ENCODE measurements at places on chromosomes 2 and 18. TPM values are rescaled to one million over a fixed set of nuclear protein-coding genes. Genes with fewer than 3 reads are reported as not detected.

GRCh38 chr2:103292573-103292972 is 530.7 kb downstream of the TMEM182 start:
- DNase-seq = no peak

DNA sequence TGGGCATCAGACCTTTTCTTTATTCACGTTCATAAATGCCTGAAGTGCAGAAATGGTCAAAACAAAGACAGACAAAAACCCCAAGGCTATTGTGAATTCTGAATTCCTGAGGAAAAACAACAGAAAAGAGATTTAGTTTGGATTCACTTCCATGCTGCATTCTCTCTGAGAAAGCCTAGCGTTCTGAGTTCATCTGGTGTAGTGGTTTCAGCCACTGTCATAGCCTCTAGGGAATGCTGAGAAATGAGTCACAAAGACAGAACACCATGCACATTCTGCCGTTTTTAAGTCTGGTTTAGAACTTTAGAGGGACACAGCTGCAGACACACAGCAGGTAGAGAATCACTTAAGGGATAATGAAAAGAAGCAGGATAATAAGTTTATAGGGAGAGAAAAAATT is 93.8 kb downstream of the LRP1B start:
- DNase-seq = no peak

- no peak for DNase-seq
Observed at GRCh38 chr2:108454440-108454839, 5.4 kb downstream of the GCC2 start.

DNA sequence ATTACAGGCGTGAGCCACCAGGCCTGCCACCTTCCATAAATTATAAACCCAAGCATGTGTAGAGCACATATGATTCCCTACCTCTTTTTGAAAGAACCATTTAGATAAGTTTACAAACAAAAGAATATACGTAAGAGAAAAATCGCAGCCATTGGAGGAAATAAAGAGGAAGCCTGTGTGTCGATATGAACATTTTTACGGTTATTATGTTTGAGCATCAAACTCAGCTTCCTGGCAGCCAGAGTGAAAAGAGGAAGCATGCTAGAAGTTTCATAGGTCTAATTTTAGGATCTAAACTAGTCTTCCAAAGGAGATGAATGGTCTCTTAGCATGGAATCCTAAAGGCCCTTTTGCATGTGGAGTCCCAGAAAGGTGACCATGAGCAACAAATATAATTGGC is 104.3 kb downstream of the PLB1 start:
- no peak for DNase-seq

GRCh38 chr18:986051-986450 is 81.4 kb downstream of the ADCYAP1 start:
- no peak for DNase-seq

DNA sequence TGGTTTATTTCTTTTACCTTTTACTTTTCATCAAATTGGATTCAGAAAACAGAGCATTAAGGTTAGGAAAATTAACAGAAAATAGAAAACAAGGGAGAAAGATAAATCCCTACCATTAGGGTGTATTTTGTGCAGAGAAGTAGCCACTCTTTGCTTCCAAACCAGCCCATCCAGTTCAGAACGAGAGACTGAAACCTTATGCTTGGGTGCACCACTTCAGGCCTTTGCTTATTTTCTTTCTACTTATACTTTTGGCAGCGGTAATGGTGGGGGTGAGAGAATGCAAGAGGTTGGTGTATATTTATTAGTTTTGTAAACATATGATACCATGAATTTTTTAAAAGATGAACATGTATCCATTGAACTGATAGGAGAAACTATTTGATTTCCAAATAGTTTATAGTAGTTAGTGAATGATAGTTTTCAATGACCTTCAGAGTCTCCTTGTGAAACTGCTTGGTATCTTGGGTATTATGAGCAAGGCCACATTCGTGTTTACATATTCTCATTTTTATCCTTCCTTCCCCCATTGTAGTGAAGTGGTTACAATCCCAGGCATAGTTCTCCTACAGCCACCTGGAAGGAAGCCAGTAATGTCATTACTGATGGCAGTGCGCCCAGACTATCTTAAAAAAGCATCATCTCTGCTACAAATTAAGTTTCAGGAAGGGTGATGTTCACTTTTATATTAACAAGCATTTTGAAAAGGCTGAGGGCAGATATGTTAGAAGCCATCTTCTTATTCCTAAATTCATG is 60.8 kb downstream of the MFSD6 start:
- peak; percentile 72 for DNase-seq

DNA sequence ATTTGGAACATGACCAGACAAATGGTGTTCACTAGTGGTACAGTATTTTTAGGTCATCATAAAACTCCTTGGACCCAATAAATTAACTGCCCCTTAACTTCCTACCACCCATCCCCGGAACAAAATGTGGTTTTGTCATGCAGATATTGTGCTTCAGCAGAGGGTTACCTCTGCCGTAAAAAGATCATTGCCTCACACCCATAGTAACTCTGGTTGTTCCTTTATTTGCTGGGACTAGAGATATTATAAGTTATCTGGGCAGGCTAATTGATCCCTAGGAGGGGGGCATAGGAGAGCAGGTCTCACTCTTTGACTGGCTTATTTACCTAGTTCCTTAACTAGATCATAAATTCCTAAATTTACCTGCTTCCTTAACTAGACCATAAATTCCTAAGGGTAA is 1343.9 kb upstream of the CHAC2 start:
- no peak for DNase-seq

GRCh38 chr2:12686708-12687283 is 29.9 kb upstream of the TRIB2 start:
- no peak for DNase-seq

DNA sequence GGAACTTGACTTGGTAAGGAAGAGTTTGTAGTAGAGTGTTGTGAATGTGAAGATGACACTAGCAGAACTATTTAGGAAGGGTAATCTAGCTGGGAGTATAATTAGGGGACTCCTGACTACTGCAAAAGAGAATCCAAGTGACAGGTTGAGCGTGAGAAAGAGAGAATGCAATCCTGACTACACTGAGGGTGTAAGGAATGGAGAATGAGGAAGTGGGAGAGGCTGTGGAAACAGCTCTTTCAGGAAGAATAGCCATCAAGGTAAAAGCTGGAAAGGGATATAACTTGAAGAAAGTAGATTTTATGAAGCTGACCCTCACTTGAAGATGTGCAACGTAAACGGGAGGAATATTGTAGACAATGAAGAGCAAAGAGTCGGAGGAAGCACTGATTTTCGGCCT is 41.1 kb upstream of the TTN start:
- no peak for DNase-seq

GRCh38 chr2:40431600-40431955 is 20.3 kb downstream of the SLC8A1 start:
- no peak for DNase-seq

DNA sequence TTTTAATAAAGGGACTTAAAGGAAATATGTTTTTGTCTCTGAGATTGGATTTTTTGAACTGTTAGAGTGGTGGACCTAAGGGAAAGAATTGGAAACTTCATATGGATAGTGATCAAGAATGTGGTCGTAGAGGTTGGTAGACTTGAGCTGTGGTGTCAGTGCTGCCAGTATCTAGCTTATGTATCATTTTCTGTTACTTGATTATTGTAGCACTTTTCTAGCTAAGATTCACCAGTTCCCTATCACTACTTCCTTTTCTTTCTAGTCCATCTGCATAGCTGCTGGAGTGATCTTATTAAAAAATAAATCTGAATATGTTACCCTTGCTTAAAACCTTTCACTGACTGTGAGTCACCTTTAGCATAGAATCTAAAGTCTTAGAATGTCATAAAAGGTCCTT is 6.0 kb downstream of the ACVR2A start:
- no peak for DNase-seq

DNA sequence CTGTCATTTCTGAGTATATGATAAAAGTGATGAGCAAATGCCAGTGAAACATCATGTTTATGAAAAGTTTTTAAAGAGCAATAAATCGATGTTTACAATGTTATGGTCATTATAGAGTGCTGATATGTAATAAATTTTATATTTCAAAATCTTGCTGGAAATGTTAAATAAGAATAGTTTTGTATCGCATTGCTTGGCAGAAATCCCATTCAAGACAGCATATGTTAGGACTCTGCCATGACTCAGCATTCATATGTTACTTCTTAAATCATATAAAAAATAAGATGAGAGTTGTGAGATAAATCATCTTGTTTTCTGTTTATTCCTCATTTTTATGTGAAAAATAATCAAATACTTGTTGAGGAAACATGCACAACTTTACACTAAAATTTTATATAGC is 949.9 kb upstream of the NRXN1 start:
- DNase-seq = no peak

GRCh38 chr2:26466662-26467310 is 11.1 kb downstream of the OTOF start:
- DNase-seq = no peak

DNA sequence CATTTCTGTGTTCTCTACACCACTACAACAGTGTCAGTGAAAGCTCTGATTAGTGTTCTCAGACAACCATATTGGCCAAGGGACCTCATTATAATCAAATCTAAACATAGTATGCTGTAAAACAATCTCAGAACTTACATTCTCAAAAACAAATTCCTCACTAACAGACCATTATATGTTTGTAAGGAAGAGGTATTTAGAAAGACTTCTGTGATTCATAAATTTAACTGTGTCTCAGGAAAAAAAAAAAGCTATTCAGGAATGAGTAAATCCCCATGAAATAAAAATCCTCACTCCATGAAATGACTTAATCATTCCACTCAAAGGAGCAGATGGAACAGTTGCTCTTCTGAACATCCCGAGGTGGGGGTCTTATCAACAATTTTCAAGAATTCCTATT is 413.0 kb downstream of the CDH2 start:
- no peak for DNase-seq

DNA sequence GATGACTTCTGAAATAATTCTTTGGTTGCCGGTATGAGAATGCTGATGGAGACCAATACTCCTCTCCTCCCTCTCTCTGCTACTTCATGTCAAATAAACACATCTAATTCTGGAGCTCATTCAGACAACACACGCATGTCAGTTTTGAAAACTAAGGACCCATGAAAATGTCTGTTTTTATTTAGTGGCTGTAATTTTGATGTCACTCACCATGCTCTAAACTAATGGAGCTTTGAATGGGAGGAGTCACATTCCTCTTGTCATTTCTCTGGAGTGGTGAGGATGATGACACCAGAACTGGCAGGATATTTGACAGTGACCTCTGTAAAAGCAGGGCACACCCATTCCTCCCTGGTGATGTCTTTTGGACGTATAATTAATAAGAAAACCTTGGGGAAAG is 163.0 kb downstream of the PHLPP1 start:
- no peak for DNase-seq

DNA sequence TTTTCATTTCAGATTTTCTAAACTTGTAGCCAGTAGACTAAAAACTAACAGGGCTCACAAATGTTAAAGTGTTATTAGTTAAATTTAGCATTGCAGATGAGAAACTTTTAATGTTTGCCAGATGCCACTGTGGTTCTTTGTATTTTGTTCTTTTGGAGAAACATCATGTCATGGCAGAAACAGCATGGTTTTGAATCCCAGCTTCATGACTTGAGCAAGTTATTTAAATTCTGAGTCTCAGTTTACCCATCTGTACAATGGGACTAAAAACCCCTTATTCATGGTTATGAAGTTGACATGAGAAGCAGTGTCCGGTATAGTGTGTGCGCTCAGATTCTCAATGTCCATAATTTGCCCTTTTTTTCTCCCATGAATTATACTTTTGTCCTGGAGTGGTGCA is 56.5 kb downstream of the MAPRE2 start:
- DNase-seq = no peak

The YPEL5 gene
- polyA plus RNA-seq = 101 TPM

The UGT1A5 gene
- polyA plus RNA-seq = not detected

The CXCR1 gene
- polyA plus RNA-seq = not detected

The ATOH8 gene
- polyA plus RNA-seq = 17.6 TPM

The TPO gene
- polyA plus RNA-seq = 0.03 TPM

The DOK6 gene
- 21.9 TPM for polyA plus RNA-seq

The SRD5A2 gene
- 0.06 TPM for polyA plus RNA-seq

The STK17B gene
- 7.8 TPM for polyA plus RNA-seq

The TEKT4 gene
- 0.36 TPM for polyA plus RNA-seq

The RNU2-63P gene
- not detected for polyA plus RNA-seq

All from renal pelvis (tissue), 12 donors.